ENCODE measurements at places on chromosomes 7 and 10.

DNA sequence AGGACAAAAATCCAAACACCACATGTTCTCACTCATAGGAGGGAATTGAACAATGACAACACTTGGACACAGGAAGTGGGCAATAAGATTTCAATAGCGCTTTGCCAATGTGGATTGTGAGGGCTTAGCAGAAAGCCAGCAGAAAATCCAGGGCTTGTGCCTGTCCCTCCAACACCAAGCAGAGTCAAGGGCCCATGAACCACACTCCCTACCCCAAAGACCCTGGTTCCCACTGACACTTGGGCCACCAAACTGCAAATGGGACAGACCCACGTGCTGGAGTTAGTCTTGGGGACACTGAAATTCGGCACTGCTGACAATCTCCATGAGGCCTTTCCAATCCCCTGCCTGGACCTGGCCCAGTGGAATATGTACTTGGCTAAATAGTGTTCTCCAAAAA, 67.0 kb downstream of the GRID1 start:
- no peak for DNase-seq

DNA sequence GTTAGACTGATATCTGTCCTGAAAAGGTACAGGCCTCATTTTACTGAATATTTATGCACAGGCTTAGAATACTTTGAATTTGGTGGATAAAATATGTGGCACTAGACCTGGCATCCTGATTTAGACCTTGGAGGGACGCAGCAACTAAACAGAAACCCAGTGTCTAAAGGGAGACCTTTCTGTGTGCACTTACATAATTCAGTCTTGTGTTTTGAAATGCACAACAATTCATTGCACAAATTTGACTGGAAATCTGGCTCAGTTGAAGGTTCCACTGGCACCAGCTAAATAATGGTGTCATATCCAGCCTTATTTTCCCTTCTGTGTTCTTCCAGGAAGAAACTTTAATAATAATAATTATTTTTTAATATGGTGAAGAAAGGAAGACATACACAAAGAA, 142.1 kb downstream of the SND1 start:
- no peak for DNase-seq

DNA sequence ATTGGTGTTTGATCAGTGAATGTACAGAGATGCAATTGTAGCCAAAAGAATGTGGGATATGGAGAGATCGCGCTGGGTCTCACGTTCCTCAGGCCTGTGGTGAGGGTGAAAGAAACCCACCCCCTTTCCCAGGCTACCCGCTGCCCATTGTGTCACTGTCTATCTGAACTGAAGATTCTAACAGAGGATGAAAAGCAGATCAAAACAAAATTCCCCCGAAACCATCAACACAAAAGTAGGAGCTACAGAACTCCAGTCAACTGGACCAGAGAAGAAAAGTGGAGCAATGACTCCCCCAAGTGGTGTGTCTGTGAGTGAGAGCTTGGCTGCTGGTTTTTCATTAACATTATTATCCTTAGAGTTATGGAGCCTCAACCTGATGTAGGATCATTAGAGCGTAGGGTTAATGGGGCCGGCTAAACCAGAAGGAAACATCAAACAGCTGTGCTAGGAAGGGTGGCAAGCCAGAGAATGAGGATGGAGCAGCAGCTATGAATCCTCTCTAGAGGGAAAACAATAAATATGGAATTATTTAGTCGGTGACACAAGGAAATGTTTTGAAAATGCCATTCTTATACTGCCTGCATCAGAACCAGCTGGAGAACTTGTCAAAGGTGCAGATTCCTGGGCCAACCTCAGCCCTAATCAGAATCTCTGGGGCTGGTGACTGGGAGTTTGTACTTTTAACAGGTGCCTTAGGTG, 38.3 kb downstream of the AKR1B1 start:
- peak; percentile 55 for DNase-seq

- DNase-seq, result no peak
Measured at GRCh38 chr10:547591-548081, 141.8 kb downstream of the DIP2C start.

DNA sequence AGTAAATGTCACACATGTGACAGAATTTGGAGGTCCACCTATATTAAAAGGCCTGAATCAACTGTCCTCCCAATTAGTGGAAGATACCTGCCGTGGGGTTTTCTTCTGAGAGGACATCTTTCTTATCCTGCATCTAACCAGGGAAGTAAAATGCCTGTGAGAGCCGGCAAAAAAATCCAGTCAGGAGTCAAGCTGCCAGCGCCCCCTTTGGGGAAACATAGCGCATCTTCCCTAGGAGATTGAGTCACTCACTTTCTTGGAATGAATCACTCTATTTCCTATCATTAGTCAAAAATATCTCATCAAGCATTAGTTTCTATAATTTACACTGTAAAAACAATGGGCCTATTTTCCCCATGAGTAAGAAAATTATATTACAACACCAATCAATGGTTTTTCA, 66.4 kb upstream of the ANK3 start:
- no peak for DNase-seq

DNA sequence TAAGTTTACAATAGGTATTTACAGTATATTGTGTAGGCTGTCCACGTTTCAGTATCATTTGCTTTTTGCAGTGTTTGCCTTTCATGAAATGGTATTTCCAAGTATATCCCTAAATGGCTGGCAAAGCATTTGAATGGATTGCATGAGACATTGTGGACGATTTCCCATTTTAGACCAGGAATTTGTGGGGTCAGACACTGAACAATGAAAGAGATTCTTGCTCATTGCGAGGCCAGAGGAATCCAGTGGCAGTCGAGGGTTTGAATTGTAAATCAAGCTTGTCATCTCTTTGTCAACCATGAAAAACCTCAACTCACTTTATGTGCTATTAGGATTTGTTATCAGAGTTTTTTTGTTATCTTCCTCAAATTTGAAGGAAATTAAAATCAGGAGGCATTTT, 70.8 kb downstream of the CREB5 start:
- DNase-seq, result no peak

- DNase-seq, result no peak
Measured at GRCh38 chr7:131106681-131107336, 220.9 kb upstream of the MKLN1 start.

DNA sequence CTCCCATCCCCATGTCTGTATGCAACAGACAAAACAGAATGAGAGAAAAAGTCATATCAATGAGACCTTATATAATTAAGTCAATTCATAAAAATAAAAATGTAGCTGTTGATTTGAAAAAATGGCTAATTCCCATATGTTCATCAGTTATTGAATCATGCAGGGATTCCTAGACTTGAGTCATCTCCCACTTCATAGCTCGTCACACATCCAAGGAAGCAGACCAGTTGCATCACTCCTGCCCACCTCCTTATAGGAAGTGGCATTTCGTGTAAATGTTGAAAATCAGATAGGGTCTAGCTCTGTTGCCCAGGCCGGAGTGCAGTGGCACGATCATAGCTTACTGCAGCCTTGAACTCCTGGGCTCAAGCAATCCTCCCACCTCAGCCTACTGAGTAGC, 56.1 kb upstream of the SH2B2 start:
- peak; percentile 10 for DNase-seq

- DNase-seq, result no peak
Measured at GRCh38 chr7:2724453-2725177, 36.6 kb downstream of the AMZ1 start.

DNA sequence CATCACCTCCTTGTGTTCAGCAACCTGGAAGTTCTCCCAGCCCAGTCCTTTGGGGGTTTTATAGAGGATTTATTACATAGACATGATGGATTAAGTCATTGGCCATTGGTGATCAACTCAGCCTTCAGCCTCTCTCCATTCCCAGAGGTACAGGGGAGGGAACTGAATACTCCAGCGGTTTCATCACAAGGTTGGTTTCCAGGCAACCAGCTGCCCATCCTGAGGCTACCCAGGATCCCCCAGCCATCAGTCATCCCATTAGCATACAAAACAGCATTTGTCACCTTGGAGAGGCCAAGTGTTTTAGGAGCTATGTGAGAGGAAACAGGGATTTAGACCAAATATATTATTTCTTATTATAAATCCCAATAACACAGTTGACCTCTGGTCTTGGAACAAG, 584.8 kb upstream of the NRP1 start:
- DNase-seq, result no peak

GRCh38 chr7:121557034-121557892, 161.2 kb upstream of the FAM3C start:
- peak; percentile 51 for DNase-seq

- DNase-seq, result no peak
Measured at GRCh38 chr10:31288962-31289361, 30.1 kb upstream of the ZEB1 start.

- peak; percentile 62 for DNase-seq
Measured at GRCh38 chr10:69327463-69328379, 49.4 kb downstream of the HK1 start.

- no peak for DNase-seq
Measured at GRCh38 chr7:30642789-30643188, 39.5 kb downstream of the CRHR2 start.

DNA sequence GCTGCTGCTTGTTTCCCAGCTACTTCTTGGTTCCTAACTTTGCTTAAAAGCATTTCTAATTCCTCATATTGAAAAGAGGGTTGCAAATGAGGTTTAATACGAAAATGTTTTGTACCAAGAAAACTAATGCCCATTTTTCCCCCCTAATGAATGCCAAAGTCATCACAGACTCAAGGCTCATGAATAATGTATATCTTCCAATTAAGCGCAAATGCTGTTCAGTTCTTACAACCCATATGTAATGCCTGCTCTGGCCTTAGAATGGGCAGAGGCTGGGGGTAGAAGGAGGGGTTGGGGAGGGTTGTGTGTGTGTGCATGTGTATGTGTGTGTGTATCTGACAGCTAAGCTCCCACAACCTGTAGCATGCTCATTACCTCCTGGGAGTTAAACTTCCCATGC, 901.7 kb downstream of the KCNMA1 start:
- DNase-seq, result no peak

- peak; percentile 99 for DNase-seq
Measured at GRCh38 chr10:13769946-13770345, 183.2 kb downstream of the PRPF18 start.

DNA sequence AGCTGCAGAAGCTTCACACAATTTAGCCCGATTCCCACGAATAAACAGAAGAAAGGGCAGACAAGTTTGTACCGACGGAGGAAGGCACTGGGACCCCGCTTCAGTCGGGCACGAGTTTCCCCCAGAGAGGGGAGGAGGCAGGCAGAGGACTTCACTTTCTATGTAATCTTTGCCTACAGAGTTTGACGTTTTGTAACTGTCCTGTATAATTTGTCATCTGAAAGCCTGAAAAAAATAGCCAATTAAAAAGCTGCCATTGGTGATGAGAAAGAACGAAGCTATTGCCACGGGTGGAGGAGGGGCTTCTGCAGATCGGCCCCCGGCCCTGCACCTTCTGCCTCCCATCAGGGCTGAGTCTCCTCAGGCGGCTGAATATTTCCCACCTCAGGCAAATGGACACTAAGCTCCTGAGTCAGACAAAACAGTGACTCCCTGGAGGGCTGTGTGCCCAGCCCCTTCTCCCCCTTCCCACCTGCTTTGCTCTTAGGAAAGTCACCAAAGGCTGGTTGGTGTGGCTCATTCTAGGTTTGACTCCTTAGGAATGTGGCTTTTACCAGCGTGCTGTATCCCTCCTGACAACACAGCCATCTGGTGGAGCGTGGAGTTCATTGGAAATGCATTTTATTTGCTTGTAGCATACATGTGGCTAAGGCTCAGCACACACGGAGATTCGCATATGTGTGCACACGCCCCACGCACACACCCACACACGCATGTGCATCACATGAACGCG, 117.4 kb downstream of the VIPR2 start:
- DNase-seq, result no peak

DNA sequence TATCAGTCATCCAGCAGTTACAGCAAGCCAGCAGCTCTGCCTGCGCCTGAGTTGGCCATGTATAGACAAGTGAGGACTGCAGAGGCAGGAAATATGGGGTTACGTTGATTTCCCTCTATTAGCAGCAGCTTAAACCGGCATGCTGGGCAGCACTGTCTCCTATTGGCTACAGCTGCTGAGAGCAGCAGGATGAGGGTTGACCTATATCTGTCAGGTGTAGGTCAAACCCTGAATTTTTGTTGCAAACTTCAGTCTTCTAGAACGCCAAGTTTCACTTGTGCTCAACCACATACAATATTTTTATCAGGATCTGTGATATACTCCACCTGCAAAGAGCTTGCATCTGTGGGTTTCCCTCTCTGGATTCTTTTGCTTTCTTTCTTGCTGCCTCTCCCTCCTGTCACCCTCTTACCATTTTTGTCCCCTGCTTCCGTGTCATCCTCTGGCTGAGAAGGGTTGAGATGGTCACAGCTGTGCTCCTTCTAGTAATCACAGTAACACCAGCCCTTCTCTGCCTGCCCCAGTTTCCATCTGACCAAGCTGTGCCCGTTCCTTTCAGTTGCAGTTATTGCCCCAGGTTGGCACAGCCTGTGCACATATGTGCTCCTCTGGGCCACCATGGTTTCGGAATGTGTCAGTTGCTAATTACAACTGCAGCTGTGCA, 23.8 kb upstream of the GLCCI1 start:
- no peak for DNase-seq

DNA sequence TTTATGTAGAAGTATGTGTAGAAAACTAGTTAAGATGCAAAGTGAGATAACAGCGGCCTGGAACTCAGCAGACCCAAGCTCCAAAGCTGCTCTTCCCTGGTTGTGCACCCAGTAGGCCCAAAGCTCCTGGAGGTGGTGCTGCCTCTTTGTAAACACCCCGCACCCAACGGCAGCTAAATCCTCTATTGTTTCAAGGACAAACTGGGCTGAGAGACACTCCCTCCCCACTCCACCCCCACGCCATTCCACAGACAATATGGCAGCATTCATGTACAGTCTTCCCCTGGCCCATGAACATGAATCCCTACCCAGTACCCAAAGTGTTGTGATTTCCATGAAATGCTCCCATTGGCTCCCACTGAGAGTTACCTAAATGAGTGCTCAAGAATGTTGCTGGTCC, 73.5 kb downstream of the VOPP1 start:
- DNase-seq, result no peak

- DNase-seq, result no peak
Measured at GRCh38 chr10:107418085-107418806, 253.7 kb upstream of the SORCS1 start.

GRCh38 chr10:132498562-132499366, 38.8 kb upstream of the INPP5A start:
- DNase-seq, result no peak

DNA sequence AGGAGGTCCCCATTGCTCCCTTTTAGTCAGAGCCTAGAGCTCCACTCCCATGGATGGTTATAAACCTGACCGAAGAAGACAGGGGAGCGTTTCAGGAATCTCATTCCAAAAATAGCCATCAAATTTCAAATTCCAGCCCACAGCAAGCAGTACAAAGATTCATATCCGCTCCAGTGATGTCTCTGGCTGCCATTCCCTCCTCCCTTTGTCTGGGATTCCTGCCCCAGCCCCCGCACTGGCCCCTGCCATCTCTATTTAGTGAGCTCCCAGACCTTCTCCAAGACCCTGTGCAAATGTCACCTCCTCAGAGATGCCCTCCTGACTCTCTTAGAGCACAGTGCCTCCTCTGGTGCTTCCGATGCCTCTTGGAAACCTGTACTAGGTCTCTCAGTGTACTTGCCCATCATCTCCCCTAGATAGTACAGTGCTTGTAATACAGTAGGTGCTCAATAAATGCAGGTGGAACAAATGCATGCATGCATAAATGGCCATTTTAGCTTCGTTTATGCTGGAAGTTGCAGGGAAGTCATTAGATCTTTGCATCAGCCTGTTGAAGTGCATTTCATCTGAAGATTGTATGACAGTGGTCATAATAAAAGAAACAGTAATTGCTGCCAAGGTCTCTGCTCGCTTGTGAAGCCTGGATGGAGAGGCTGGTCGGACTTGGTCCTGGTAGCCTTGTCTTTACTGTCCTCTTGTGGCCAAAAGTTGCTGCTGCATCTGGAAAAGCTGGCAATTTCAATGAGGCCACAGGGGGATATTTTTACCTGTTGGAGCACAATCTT, 32.0 kb upstream of the HABP2 start:
- DNase-seq, result peak; percentile 48

Measured in mammary epithelial cell (primary cell).